ENCODE measurements at places on chromosomes 4 and X.

GRCh38 chr4:108045687-108046024, 56.0 kb downstream of the HADH start:
- DNase-seq: peak; percentile 60

DNA sequence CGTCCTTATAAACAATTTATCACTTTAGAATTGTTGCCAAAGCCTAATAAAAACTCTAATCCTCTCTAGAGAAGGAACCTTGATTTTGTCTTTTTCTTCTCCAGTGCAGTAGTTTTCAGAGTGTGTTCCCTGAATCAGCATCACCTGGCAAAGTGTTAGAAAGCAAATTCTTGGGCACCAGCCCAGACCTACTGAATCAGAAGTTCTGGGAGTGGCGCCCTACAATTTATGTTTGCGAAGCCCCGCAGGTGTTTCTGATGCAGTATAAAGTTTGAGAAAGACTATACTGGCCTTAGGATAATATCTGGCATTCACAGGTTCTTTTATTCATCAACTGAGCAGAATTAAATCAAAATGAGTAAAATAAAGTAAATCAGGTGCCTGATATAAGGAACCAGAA, 645.8 kb upstream of the ATOH1 start:
- DNase-seq: no peak

DNA sequence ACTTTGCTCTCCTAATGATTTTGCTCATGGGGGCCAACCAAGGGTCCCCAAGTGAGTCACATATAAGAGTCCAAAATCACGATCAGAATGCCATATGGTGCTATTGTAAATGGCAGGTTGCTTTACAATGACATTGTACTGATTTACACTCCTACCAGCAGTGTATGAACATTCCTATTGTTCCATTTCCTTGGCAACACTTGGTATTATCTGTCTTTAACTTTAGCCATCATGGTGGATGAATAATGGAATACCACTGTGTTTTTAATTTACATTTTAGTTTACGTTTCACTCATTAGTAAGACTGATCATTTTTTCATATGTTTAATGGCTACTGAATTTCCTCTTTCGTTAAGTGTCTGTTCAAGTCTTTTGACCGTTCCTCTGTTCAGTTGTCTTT, 96.5 kb downstream of the NYX start:
- no peak for DNase-seq

DNA sequence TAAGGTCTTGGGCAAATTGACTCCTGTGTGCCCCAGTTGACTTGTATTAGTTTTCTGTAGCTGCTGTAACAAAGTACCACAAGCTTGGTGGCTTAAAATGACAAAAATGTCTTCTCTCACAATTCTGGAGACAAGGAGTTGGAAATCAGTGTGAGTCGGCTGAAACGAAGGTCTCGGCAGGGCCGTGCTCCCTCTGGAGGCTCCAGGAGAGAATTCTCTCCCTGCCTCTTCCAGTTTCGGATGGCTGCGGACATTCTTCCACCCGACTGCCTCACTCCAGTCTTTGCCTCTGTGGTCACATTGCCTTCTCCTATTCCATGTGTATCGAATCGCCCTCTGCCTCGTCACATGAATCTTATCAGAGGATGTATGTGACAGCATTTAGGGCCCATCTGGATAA, 66.0 kb upstream of the PHOX2B start:
- no peak for DNase-seq

DNA sequence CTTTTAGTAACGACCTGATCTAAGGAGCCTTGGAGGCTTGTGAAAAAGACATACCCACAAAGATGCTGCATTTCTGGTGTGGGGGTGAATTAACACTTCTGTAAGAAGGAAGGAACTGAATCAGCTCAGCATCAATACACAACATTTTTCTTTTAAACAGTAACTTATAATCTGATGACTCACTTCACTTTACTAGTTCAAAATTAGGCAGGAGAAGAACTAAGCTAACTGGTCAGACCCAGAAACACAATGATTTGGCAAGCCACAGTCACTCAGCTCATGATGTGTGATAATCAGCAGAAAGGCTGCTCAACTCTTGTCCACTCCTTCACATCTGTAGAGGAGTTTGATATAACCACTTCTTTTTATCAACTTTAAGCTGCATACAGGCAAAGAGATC, 4.6 kb downstream of the MMAA start:
- DNase-seq: no peak
